ENCODE measurements at places on chromosomes 6 and 20.

DNA sequence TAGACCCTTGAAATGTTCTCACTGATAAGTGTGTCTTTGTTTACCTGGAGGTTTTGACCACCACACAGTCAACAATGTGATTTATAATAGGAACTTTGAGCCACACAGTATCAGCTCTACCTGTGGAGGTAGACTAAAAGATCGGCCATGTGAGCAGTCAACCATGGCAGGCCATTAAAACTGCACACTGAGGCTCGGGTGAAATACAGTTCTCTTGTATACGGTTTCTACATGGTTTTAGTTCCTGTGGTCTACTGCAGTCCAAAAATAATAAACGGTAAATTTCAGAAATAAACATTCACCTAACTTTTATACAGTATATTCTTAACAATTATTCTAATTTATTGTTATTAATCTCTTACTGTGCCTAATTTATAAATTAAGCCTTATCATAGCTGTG lies 47.2 kb downstream of the TRIM38 start:
- no peak for DNase-seq

DNA sequence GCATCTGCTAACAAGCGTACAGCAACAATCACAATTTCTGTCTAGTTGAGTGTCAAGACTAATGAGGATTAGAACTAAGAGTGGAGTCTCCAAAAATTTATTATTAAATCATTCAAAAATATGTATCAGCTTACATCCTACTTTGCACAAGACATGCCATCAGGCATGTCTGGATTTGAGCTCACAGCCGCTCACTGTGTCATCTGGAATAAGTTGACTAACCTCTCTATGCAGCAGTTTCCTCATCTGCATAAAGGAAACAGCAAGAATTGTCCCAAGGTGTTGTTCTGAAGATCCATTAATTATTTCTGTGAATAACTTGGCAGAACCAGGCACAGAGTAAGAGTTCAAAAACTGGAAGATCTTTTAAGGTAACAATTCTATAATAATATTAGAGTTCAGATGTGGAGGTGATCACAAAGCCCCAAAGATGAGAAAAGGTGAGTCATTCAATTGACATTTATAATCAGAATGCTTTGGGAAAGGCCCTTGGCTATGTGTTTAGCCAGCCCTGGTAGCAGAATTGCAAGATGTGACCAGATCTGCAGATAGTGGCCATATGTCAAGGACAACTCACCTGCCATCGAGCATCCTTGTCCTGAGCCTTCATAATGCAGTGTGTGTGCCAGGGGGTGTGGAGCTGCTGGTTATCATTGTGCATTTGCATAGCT lies 264.0 kb downstream of the FOXA2 start:
- no peak for DNase-seq

DNA sequence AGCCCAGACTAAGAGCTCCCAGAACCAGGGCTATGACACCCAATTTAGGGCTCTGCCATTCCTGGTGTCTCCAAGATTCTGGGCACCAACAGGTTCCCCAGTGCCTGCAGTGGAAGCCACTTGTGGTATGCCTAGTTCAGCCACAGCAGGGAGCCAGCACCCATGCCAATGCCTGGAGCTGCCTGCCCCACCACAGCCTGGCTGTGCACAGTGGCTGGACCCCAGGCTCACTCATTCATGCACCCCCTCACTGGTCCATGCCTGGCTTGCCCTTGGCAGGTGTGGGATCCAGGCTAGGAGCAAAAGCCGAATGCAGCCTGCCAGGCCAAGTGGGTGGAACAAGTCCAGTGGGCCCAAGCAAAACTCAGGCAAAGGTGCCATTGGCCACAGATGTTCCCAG lies 91.9 kb downstream of the MKKS start:
- DNase-seq = no peak

- no peak for DNase-seq
These were observed at the start of gene ATXN1 for GRCh38 chr6:16760516-16761470. ATXN1 (minus strand) TSS chr6:16761460.

DNA sequence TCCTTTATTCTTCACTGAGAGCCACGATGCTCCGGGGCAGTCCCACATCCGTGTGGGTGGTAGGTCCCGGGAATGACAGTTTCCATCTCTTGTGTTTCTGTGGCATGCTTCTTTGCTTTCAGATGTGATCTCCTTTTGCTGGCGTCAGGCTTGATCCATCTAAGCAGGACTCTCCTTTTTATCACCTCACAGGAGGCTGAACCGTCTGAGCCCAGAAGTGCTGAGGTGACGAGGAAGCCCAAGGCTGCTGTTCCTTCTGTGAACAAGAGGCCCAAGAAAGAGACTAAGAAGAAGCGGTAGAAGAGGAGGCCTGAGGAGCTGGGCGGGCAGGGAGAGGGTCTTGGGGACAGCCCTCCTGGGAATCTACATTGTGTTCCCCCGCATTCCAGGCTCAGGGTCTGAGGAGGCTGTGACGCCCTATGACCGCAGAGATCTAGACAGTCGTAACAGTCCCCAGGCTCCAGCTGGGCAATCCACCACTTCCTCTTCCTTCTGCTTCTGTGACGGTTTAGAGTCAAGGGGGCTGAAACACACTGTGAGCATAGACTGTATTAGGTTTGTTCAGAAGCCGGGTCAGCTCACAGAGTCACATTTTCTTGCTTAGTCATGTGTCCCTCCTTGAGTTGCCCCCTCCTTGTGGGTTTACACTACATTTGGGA lies 26.8 kb downstream of the MANBAL start:
- no peak for DNase-seq

GRCh38 chr6:17361013-17361412 lies 32.4 kb upstream of the CAP2 start:
- no peak for DNase-seq

DNA sequence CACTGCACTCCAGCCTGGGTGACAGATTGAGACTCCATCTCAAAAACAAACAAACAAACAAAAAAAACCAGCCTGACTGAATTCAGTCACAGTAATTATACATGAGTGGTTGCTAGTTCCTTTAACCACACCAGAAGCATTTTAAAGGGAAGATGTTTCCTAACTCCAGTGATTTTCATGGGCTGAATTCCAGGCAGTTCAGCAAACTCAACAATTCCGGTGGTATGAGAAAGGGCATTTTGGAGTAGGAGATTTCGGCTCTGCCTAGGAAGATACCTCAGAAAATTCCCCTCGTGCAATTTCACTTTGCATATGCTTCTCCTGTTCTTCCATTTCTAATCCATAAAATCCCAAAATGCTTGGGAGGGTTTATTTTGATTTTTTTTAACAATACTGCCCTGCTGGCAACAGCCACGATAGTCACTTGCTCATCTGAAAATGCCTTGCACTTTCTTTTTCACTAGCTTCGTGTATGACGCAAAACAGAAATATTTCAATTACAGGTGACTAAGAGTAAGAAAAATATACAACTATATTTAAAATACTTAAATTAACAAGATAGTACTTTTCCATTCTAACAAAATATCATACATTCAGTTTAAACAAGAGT lies 48.3 kb upstream of the IPCEF1 start:
- no peak for DNase-seq

DNA sequence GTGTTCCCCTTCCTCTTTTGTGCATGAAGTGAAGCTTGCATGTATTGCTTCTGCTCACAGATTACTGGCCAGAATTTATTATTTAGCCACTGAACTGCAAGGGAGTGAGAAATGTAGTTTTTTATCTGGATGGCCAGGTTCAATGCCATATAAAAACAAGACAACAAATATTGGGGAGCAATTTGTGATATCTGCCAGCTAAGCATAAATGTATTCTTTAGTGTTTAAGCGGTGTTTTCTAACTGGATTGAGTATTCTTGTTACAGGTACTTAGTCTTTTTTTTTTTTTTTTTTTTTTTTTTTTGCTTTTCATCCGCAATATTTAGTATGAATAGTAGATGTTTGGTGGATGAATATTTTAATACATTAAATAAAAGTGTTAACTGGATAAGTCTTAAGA lies 158.2 kb downstream of the TFAP2B start:
- no peak for DNase-seq

DNA sequence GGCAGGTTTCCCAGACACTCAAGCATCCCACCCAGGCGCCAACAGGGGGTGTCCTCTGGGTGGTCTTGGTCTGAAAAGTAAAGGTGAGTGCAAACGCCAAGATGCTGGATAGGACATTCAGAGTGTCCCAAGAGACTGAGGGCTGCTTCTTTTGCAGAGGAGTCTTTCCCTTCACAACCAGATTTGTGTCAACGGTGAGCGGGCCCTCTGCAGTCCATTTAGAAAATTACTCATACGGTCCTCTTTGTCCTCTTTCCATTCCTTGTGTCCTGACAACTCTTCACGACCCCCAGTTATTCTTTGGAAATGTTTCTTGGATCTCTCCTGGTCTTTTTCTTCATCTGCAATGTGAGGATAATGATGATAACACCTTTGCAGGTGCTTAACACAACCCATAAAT lies 257.8 kb downstream of the CDC5L start:
- no peak for DNase-seq

GRCh38 chr6:134584847-134585516 lies 267.1 kb upstream of the SGK1 start:
- no peak for DNase-seq

DNA sequence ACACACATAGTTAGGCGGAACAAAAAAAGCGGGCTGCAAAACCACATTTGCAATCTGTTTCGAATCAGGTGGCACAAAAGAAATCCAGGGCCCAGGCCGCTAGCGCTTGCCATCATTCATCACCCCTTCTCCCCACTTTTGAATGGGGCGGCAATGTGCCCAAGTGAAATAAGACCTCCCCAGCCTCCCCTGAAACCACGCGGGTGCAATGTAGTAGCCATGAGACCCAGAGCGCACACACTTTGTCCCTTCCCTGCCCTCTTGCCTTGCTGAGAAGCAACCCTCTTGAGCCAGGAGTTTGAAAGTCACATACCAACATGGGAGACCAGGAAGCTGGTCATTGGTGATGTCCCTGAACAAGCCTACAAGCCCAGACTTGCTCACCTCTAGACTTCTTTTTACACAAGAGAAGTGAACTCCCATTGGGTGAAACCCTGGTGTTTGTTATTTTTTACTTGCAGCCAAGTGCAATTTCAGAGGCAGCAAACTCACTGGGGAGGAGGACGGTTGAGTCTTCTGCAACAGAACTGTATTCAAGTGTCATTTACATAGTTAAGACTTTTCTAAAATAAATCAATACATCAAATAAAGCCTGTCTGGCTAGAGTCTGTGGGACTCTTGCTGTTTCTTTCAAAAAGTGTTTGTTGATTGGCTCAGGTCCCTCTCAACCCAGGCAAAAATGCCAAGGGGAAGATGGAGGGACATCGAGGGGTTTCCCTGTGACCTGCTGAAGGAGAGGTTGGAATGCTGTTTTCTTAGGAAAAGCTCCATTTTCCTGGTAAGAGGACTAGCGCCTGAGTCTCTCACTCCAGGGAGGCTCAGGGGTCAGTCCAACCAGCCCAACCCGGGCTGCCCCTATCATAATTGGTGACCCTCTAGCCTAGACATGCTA lies 138.1 kb upstream of the PTPN1 start:
- DNase-seq = no peak

DNA sequence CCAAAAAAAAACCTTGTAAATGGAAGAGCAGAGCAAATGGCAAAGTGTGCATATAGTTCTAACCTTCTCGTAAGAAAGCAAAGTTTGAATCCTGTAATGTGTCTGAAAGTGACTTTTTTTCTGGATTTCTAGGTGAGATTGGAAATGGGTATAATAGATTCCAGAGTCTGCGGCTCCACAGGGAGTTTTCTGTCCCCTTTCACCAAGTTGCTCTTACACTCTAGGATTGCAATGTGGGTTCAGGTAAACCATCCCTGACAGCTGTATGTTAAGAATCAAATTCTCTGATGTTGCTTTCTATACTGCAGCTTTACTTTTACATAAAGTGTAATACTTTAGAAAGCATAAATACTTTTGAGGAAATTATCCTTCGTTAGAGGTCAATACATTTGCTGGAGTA lies 260.1 kb downstream of the PRL start:
- DNase-seq = no peak

DNA sequence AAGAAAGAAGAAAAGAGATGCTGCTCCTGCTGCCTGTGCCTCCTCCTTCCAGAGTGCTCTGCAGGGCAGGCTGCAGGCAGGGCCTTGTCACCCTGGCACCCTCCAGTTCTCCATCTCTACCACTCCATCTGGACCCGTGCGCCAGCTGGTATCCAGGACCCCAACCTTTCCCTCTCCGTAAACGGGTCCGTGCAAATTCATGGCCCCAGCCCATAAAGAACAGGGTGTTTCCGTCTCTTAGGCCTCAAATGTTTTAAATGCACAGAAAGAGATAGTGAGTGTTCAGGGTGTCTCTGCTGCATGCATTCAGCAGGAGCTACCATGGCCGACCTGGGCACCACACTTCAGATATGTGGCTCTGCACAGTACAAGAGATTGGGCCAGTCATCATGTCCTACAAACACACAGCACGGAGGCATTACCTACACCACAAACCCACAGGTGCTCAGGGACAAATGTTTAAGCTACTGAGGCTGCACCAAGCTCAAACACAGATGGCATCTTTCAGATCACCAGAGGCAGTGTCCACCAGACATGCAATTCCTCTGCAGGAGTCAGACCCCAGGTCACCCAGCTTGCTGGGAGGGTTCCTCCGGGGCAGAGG lies 258.1 kb downstream of the DLL1 start:
- DNase-seq = no peak

DNA sequence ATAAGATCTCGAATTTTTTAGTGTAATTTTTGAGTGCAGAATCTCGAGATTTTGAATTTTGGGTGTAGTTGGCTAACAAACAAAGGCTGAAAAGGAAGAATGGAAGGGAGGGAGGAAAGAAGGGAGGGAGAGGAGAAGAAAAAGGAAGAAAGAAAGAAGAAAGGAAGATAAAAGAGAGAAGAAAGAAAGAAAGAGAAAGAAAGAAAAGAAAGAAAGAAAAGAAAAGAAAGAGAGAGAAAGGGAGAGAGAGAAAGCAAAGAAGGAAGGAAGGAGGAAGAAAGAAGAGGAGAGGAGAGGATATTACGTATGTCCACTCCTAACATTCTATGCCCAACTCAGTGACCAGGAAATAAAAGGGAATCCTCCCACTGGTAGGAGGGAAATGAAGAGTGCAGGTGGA lies 169.6 kb downstream of the TBXT start:
- DNase-seq = no peak

- no peak for DNase-seq
These were observed 16.9 kb upstream of the HBS1L start for GRCh38 chr6:135071541-135071940.

- DNase-seq = no peak
These were observed 244.9 kb downstream of the DHX35 start for GRCh38 chr20:39206899-39207564.

All from stimulated activated CD4-positive, alpha-beta T cell treated with anti-CD3 and anti-CD28 coated beads, Interleukin-15, amount 100 ng/mL, for 48 hours (primary cell).